ENCODE measurements at places on chromosomes 2 and 18.

DNA sequence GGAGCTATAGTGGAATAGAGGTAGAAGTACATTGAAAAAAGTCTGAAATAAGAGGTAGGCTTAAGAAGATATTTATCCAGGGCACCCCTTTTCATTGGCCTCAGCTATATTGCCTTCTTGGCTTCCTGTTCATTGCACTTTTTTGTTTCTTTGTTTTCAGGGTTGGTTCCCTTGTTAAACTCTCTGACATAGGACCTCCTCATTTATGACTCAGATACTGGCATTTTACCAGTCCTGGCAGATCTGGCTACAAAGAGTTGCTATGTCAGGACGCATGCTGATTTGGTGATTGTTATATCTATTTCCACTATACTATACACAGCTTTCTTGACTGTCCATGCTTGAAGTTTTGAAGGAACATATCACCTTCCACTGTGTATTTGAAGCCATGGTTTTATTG lies 60.0 kb downstream of the GCA start:
- DNase-seq: no peak

- DNase-seq: no peak
Measured at GRCh38 chr2:72961853-72962468, 44.6 kb downstream of the EMX1 start.

DNA sequence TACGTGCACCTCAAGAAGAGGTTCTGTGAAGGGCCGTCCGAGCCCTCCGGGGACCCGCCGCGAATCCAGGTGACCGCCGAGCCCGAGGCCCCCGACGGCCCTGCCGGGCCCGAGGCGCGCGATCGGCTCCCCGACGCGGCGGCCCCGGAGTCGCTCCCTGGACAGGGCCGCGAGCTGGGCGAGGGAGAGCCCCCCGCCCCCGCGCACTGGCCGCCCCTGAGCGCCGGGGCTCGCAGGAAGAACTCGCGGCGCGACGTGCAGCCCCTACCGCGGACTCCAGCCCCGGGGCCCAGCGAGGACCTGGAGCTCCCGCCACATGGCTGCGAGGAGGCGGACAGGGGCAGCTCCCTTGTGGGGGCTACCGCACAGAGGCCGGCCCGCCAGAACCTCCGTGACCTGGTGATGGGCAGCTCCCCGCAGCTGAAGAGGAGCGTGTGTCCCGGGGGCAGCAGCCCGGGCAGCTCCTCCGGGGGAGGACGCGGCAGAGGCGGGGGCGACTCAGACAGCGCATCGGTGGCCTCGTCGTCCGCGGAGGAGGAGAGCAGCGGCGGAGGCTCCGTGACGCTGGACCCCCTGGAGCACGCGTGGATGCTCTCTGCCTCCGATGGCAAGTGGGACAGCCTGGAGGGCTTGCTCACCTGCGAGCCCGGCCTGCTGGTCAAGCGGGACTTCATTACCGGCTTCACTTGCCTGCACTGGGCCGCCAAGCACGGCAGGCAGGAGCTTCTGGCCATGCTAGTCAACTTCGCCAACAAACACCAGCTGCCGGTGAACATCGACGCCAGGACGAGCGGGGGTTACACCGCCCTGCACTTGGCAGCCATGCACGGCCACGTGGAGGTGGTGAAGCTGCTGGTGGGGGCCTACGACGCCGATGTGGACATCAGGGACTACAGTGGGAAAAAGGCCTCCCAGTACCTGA lies 812 bp downstream of the SOWAHC start:
- DNase-seq: peak; percentile 24

DNA sequence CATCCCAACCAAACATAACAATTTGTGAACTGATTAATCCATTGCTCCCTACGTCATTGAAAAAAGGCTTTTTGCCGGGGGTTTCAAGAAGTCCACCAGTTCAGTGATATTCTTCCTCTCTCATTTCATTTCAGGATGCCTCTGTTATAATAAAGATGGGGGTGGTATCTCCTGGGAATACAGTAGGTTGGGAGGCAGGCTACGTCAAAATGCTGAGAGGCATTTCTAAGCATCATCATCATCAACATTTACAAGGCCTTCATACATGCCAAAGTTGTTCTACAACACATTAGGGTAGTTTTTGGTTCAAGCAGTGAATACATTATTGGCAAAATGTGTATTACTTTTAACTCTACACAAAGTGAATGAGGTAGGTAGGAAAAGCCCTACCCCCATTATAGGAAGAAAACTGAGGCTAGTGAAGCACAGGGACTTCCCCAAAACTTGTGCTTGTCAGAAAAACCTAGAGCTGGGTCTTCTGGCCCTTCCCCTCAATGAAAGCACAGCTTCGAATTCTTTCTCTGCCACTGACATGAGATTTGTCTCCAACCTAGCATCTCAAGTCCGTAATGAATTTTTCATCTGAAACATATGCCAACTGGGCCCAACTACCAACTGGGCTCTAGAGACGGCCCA lies 11.3 kb downstream of the OSR1 start:
- no peak for DNase-seq

DNA sequence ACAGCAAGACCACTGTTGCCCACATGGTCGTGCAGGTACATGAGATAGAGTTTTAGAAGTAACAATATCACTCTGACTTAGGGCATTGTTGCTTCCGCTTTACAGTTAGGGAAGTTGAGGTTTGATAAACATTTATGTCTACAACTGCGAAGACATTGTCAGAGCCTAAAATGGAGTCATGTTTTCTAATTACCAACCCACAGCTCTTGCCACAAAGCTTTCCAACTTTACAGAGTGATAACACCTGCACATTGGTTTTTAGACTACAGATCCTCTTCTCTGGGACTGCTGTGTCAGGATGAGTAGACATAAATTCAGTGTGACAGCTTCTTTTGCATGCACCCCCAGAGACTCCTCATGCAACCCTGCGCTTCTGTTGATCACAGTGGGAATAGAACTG lies 119.0 kb downstream of the FEZ2 start:
- DNase-seq: no peak

- no peak for DNase-seq
Measured at GRCh38 chr2:96423828-96424227, 81.3 kb downstream of the NEURL3 start.

GRCh38 chr2:214244847-214245246 lies 166.0 kb upstream of the VWC2L start:
- no peak for DNase-seq

- DNase-seq: no peak
Measured at GRCh38 chr2:19219060-19219459, 139.4 kb downstream of the OSR1 start.

DNA sequence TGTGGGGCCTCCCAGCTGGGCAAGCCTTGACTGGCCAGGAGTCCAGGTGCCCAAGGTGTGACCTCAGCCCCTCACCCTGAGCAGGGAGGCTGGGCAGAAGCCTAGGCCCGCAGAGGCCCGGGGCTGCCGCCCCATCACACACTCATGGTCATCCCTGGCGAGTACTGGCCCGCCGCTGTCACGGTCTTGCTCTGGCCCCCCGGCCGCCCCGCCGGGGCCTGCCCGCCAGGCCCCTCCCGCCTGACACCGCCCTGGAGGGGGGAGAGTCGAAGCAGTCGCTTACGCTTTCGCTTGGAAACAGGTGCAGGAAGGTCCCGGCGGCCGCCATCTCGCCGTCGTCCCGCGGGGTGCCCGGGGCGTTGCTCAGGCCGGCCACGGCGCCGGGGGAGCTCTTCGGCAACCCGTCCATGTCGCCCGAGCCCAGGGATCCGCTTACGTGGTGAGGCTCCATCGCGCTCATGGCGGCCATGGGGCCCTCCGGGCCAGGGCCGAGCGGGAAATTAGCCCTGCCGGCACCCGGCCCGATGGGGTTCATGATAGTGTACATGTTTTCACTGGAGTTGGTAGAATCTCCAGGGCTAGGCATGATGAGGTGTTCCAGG lies 26.6 kb upstream of the ANKRD62 start:
- no peak for DNase-seq

- DNase-seq: no peak
Measured at GRCh38 chr18:73023975-73024374, 156.2 kb upstream of the NETO1 start.

DNA sequence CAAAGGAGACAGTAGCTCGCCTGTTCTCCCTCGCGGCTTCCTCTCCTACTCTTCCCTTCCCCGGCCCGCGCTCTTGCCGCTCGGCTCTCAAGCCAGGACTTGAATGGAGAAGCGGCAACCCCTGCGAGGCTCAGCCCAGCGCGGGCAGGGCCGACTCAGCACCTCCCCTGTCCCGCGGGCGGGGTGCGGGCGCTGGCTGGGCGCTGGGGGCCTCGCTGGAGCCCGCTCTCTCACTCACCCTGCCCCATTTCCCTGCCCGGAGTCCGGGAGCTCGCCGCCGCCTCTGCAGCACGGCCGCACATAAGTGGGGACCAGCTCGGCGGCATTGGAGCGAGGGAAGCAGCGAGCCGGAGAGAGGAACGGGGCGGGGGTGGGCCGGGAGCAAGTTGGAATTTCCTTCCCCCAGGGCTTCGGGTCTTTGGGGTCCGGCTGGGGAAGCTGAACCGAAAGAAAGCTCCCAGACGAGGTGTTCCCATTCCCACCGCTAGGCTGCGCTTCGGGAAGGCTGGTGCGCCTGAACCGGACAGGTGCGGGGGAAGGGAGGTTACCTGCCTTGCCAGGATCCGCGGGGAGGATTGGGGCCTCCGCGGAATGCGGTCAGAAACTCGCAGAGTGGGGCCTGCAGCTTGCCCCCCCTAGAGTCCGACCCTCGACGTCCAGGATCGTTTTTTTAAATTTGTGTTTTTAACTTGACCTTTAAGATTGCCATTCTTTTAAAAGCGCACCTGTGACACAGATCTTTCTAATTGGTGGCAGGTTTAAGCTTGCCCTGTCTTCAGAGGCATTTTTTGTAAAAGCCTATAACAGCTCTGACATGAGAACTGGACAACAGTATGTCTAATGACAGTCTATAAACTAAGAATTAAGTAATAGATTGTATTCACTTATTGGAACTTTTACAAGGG lies at the start of gene COBLL1:
Gene COBLL1, minus strand, starts transcription at position 105 of the 905 bp plus-strand sequence. CDS start 627 bp downstream, outside the sequence.
- peak; percentile 58 for DNase-seq

GRCh38 chr2:241111440-241111805 lies 9.3 kb upstream of the MTERF4 start:
- no peak for DNase-seq

GRCh38 chr2:164706522-164706921 lies 85.2 kb upstream of the GRB14 start:
- DNase-seq: no peak

DNA sequence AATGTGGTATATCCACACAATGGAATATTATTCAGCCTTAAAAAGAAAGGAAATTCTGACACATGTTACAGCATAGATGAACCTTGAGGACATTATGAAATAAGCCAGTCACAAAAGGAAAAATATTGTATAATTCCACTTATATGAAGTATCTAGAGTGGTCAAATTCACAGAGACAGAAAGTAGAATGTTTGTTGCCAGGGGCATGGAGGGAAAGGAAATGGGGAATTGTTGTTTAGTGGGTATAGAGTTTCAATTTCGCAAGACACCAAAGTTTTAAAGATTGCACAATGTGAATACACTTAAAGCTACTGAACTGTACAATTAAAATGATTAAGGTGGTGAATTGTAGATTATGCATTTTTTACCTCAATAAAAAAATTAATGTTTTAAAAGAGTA lies 92.9 kb downstream of the TXNL1 start:
- no peak for DNase-seq

DNA sequence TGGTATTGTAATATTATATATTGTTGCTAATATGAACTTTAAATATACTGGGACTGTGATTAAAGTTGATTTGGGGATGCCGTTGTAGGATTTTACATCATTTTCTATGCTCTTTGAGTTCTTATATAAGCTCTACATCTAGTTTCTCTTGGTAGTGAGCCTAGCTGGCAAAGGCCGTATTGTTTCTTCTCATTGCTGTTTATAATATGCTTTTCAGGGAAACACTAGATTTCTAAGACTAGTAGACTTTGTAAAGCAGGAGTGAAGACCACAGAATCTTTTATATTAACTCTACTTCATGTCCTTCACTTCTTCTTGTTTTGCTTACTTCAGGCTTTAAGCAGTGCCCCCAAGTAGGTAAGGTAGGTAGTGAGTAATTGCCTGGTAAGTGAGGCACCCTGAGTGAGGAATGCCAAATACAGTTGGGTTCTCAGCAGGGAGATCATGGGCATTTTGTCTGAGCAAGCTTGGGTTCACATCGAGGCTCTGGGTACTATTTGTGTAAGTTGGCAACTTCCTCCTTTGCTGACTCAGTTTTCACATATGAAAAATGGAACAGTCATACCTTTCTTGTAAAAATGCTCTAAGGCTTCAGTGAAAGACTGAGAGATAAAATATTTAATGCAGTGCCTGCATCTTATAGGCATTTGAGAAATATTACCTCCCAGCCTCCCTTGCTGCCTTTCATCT lies 96.4 kb downstream of the RNF144A start:
- no peak for DNase-seq

GRCh38 chr2:63878486-63878885 lies 36.8 kb downstream of the UGP2 start:
- DNase-seq: no peak

- DNase-seq: no peak
Measured at GRCh38 chr2:51998890-51999289, 967.0 kb upstream of the NRXN1 start.

DNA sequence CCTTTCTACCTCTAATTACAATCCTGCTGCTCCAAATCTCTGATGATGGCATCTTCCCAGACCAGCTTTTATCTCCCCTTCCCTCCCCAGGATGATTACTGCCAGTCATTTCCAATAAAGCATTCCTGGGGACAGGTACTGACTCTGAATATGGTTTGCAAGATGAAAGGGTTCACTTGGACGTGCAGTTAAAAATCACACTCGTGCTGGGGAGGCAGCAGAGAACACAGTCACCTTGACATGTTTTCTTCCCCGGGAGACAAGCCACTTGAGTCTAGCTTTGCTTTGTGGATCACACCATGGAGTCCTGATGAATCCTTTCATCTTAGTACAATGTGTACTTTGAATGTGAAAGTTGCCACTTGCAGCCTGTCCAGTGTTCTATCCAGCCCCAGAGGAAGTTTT lies 175.0 kb downstream of the ALPK2 start:
- no peak for DNase-seq

GRCh38 chr2:43136876-43137275 lies 89.5 kb downstream of the ZFP36L2 start:
- DNase-seq: peak; percentile 75

DNA sequence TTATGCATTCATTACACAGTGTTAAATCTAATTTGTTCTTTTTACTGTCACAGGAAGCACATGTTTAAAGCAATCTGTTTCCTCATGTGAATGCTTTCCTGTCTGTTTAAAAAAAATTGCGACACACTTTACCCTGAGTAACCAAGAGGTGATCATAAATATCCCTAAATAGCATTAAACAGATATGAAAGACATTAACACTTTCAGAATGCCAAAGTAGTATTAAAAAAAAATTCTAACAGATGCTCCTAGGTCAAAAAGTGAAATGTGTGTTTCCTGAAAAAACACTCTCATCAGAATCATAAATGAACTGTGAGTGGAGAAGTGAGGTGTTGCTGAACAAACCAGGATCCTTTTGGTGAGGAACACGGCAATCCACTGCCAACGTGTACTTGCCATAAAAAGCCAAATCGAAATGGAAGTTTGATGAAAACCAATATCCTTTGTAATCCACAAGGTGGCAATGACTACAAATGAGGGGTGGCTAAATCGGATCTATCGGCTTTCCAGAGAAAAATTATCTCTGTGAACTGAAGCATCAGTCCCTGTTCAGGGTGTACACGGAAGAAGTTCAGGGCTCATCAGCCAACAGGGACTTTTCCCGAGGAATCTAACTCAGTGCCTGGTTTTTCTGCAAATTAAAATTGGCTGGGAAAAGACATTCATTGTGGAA lies 248.9 kb downstream of the TCF4 start:
- DNase-seq: no peak

- DNase-seq: no peak
Measured at GRCh38 chr2:102789349-102790090, 27.7 kb downstream of the TMEM182 start.

GRCh38 chr18:57480733-57481132 lies 45.6 kb downstream of the ONECUT2 start:
- DNase-seq: no peak

Measured in activated T-cell treated with anti-CD3 and anti-CD28 coated beads, Interleukin-2, amount 50 U/mL, for 48 hours (primary cell).